Left renal pelvis (tissue), 4 donors: ENCODE measurements at places on chromosomes 1 and 21.

GRCh38 chr1:31483012-31483946 lies 70.3 kb downstream of the SERINC2 start:
- DNase-seq: no peak

DNA sequence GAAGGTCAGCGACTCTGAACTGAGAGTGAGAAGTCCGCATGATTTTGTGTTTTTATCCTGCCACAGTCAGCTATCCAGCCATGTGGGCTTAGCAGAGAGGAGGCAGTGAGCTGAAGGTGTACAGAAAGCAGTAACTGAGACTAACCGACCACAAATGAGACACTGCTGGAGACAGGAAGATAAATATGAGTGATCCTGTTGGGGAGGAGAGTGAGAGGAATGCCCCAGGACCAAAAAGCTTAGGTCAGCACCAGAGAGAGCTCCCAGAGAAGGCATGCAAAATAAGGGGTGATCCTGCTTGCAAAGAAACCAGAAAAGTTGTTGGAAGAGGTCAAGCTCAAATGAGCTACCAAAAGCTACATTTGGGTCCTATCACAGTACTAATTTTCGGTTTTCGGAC lies 63.7 kb downstream of the HLCS start:
- DNase-seq: no peak

DNA sequence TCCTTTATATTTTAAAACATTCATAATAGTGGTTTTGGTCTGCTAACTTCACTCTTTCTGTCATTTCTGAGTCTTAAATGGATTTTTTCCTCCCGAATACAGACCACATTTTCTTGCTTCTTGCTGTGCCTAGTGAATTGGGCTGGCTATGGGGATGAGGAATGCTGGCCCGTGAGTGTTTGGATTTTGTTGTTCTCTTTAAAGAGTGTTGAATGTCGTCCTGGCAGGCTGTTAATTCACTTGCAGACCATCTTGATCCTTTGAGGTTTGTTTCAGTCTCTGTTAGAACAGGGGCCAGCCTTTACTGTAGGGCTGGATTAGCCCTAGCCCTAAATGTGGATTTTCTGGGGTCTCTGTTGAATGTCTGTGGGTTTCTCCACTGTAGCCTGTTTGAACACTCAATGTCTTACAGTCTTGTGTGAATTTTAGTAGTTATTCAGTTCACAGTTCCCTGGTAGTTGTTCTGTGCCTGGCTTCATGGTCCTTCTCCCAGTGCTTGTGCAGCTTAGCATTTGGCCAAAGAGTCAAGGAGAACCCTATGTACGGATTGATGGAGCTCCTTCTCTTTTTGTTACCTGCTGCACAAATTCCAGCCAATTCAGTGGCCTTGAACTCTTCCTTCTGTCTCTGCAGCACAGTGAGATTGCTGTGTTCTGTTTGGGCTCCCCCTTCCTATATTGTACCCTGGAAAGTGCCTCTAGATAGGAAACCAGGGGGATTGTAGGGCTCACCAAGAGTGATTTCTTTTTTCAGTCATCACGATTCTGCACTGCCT lies 95.7 kb downstream of the DYRK1A start:
- DNase-seq: no peak

GRCh38 chr1:197065559-197065958 lies 1.5 kb downstream of the F13B start:
- no peak for DNase-seq
